Stimulated activated naive CD4-positive, alpha-beta T cell treated with Interleukin-2 at 50 U/mL for 16 hours (primary cell): ENCODE measurements at places on chromosomes 11 and 22.

- DNase-seq: no peak
These were observed 26.2 kb upstream of the SHISAL1 start for GRCh38 chr22:44338906-44339305.

DNA sequence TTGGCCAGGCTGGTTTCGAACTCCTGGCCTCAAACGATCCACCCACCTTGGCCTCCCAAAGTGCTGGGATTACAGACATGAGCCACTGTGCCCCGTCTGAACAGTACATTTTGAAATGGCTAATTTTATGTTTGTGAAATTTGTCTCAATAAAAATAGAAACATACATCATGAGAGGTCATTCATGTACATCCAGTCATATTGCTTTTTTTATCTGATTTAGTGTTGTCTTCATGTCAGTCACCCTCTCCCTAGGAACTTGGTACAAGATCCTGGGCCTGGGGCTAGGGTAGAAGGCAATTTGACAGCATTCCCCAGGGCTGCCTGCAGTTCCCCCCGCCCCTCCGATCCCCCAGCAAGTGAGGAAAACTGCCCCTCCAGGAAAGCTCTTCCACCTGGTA is 46.6 kb upstream of the RBFOX2 start:
- DNase-seq: no peak

- no peak for DNase-seq
These were observed 36.3 kb downstream of the CSNK2A3 start for GRCh38 chr11:11316651-11317230.

DNA sequence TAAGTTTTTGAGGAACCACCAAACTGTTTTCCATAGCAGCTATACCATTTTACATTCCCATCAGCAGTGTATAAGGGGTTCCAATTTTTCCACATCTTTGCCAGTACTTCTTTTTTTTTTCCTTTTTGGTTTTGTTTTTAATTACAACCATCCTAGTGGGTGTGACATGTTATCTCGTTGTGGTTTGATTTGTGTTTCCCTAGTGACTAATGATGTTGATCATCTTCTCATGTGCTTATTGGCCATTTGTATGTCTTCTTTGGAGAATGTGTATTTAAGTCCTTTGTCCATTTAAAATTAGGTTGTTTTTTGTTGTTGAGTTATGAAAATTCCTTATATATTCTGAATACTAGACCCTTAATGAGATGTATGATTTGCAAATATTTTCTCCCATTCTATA is 59.3 kb downstream of the STIM1 start:
- no peak for DNase-seq
